ENCODE measurements at places on chromosomes 5 and 9. TPM values are rescaled to one million over a fixed set of nuclear protein-coding genes. Genes with fewer than 3 reads are reported as not detected.

GRCh38 chr9:131887680-131888079 lies 147.8 kb upstream of the RAPGEF1 start:
- no peak for DNase-seq
- no peak overlapping the region for H3K4me3 ChIP-seq
- no peaks in the 10 kb centered on the region for H3K27me3 ChIP-seq

GRCh38 chr5:56951946-56952691 lies at the start of gene MIER3:
Gene MIER3 (minus strand): TSS chr5:56952123. CDS start chr5:56952102, 21 bp downstream.
- peaks cover 8% of the 10 kb centered on the region for H3K27me3 ChIP-seq
- peak within 1 kb of the TSS; percentile 57 for H3K4me3 ChIP-seq
- H3K36me3 ChIP-seq, result peaks cover 2% of the 10 kb centered on the region
- peaks cover 2% of the 10 kb centered on the region for H3K4me1 ChIP-seq

DNA sequence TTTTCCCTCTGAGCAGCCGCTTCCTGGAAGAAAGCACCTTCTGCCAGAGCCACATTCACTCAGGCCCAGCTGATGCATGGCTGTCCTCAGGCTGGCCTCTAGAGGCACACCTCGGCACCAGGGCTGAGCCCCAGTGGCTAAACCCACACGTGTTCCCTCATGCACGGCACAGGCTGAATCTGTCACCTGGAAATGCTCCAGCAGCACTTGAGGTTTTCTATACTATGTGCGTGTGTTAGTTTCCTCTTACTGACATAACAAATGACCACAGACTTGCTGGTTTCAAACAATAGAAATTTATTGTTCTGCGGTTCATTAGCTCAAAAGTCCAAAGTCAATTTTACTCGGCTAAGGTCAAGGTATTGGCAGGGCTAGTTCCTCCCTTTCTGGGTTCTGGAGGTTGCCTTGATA lies 141.4 kb downstream of the LRRC70 start:
- no peaks in the 10 kb centered on the region for H3K36me3 ChIP-seq
- H3K27ac ChIP-seq, result no peak overlapping the region
- no peaks in the 10 kb centered on the region for H3K27me3 ChIP-seq
- H3K4me3 ChIP-seq, result no peak overlapping the region
- DNase-seq, result peak; percentile 21

DNA sequence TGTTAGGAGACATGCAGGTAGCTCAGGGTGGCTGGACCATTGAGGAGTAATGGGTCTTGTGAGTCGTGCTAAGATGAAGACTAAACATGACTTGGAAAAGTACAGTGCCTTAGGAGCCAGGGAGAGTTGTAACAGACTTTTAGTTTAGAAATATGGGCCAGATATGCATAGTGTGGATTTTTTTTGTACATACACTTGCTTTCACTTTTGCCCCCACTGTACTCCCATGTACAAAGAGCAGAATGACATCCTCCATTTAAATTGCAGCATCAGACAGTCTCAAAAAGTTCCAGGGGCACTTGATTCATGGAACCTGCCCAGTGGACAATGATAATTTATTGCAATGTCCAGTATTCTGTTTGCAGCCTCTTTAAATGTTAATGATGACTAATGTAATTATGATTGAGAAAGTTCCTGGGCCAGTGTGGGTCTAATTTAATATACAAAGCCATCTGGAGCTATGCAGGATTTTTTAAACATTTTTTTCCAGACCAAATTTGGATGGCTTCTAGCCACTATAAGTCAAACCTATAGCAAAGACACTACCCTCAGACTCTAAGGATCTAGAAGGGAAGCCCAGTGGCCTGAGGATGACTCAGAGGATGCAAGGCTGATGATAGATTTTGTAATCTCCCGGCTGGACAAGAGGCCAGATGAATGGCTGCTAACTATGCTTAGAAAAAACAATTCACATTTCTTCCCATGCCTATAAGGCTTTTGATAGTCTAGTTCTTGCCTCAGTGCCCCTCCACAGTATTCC lies 80.1 kb downstream of the TRPC7 start:
- no peaks in the 10 kb centered on the region for H3K36me3 ChIP-seq
- no peaks in the 10 kb centered on the region for H3K27me3 ChIP-seq
- H3K27ac ChIP-seq, result no peak overlapping the region
- peak; percentile 4 for DNase-seq
- no peaks in the 10 kb centered on the region for H3K4me1 ChIP-seq

DNA sequence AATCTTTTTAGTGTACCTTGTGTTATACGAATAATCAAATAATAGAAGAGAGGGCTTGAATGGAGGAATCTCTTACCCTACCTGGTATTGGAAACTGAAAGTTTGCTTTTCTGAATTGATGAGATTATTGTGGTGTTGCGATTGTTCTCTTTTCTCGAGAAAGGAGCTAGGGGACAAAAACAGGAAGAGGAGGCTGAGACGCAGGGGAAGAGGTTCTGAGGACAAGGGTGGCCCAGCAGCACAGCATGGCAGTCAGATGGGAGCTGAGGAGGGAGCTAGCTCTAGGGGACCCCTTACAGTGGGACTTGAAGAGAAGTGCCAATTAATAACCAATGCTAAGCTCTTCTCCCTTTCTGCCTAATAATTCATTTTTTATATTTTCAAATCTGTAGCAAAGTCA lies 183.3 kb upstream of the DMAC1 start:
- no peak overlapping the region for H3K27ac ChIP-seq
- H3K4me1 ChIP-seq, result no peaks in the 10 kb centered on the region
- DNase-seq, result no peak
- H3K36me3 ChIP-seq, result no peaks in the 10 kb centered on the region

GRCh38 chr9:120931231-120932085 lies 4.9 kb upstream of the TRAF1 start:
- H3K27ac ChIP-seq, result peak overlapping the region; percentile 83
- no peak overlapping the region for H3K4me3 ChIP-seq
- DNase-seq, result peak; percentile 75
- no peaks in the 10 kb centered on the region for H3K36me3 ChIP-seq
- peaks cover 31% of the 10 kb centered on the region for H3K4me1 ChIP-seq

DNA sequence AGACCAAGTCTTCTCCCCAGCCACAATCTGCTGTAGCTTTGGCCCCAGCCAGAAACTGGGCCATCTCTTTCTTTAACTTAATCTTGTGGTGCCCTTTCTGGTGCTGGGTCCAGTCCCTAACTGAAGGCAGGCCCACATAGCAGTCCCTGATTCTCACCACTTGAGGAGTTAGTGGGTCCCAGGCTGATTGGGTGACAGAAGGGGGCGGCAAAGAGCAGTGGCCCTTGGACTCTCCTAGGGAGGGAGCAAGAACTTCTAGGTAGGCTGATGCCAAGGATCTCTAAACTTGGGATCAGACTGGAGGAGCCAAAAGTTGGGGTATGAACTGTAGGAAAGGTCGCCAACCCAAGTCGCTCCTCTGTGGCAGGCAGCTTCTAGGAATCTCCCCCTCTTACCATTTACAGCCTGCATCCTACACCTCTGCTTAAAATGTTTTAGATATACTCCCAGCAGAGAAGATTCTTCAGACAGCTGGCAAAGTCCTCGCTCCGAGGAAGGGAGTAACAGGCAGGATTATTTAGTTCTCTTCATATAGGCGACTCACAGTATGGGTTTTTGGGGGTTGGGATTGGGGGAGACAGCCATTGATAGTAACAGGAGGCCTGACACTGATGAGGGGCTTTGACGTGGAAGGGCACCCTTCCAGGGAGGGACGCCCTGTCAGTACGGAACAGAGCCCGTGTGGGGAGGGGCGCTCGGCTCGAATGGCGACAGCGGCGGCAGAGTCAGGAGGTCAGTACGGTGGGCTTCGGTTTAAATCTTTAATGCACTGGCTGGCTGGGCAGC lies 2.0 kb upstream of the CCL27 start:
- peak; percentile 69 for DNase-seq
- H3K27me3 ChIP-seq, result no peaks in the 10 kb centered on the region
- no peaks in the 10 kb centered on the region for H3K4me1 ChIP-seq
- peak overlapping the region; percentile 56 for H3K4me3 ChIP-seq

DNA sequence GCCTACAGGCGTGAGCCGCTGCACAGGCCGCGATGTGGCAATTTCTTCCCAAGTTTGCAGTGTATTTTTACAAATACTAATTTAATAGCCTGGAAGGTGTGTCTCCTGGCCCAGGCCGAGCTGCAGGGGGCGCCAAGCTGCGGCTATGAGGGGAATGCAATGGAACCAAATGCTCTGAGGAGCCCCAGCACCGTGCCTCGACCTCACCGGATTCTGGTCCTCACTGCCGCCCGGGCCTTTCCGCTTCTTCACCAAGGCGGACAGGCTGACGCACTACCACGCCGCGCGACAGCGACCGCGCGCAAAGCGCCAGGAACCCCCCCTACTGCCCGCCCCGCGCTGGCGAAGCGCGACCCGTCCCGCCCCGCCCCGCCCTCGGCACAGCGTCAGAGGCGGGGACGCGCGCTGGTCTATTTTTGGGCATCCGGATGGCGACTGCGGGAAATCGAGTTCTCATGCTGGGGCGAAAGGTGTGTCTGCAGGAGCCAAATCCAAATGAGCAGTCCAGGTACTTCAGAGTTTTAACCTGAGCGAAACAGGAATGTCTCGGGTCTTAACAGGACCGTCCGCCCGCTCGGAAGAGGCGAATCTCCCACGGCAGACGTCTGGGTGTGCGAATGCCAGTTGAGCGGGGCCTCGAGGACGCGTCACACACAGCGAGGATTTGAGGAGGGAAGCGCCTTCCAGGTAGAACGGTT lies 31.7 kb upstream of the PRXL2C start:
- H3K27ac ChIP-seq, result no peak overlapping the region
- no peaks in the 10 kb centered on the region for H3K36me3 ChIP-seq
- H3K4me1 ChIP-seq, result no peaks in the 10 kb centered on the region

GRCh38 chr9:34659592-34660253 lies 2.7 kb downstream of the CCL27 start:
- H3K27me3 ChIP-seq, result no peaks in the 10 kb centered on the region
- H3K36me3 ChIP-seq, result peaks cover 4% of the 10 kb centered on the region
- no peak overlapping the region for H3K27ac ChIP-seq
- peak; percentile 55 for DNase-seq
- H3K4me3 ChIP-seq, result no peak overlapping the region

DNA sequence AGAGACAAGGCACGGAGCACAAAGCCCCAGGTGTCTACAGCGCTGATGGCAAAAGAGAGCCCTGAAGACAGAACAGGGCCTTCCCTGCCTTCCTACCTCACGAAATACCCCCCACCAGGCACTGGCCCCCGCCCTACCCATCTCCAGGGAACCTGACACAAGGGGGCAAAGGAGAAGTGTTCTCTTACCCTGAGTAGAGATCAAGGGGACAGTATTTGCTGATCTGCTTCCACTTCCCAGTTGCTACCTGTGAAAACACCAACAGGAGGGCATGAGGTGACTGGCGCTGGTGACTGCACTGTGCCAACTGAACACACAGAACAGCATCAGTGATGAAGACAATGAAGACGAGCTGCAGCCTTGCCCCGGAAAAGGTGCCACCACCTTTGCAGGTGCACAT lies 27.4 kb downstream of the IPPK start:
- no peak overlapping the region for H3K4me3 ChIP-seq
- H3K27ac ChIP-seq, result no peak overlapping the region
- H3K4me1 ChIP-seq, result no peaks in the 10 kb centered on the region
- no peak for DNase-seq
- H3K36me3 ChIP-seq, result peaks cover 50% of the 10 kb centered on the region

DNA sequence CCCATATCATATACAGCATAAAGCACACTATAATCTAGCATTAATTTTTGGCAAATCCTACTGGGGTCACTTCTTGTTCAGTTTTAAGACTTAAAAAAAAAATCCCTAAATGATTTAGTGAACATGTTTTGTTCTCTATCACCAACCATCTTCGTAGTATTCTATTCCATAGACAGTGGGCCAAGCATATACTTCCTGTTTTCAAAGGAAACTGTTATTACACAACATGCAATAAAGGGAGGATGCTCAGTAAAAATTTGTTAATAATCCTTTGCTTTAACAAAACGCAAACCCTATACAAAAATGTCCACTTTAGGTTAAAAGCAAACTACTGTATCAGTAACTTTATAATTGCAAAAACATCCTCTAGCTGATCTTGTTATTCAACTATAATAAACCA lies 13.0 kb downstream of the CCNH start:
- peaks cover 3% of the 10 kb centered on the region for H3K4me1 ChIP-seq
- H3K27ac ChIP-seq, result no peak overlapping the region
- H3K36me3 ChIP-seq, result peaks cover 24% of the 10 kb centered on the region
- no peak for DNase-seq

- no peak overlapping the region for H3K27ac ChIP-seq
- H3K27me3 ChIP-seq, result no peaks in the 10 kb centered on the region
- H3K4me3 ChIP-seq, result no peak overlapping the region
- DNase-seq, result no peak
- no peaks in the 10 kb centered on the region for H3K4me1 ChIP-seq
These were observed 71.6 kb downstream of the CFAP90 start for GRCh38 chr5:7779019-7780005.

GRCh38 chr5:12335938-12336337 lies 431.7 kb upstream of the CTNND2 start:
- H3K4me3 ChIP-seq, result no peak overlapping the region
- no peaks in the 10 kb centered on the region for H3K36me3 ChIP-seq
- H3K4me1 ChIP-seq, result no peaks in the 10 kb centered on the region
- DNase-seq, result no peak
- no peaks in the 10 kb centered on the region for H3K27me3 ChIP-seq
- H3K27ac ChIP-seq, result no peak overlapping the region

DNA sequence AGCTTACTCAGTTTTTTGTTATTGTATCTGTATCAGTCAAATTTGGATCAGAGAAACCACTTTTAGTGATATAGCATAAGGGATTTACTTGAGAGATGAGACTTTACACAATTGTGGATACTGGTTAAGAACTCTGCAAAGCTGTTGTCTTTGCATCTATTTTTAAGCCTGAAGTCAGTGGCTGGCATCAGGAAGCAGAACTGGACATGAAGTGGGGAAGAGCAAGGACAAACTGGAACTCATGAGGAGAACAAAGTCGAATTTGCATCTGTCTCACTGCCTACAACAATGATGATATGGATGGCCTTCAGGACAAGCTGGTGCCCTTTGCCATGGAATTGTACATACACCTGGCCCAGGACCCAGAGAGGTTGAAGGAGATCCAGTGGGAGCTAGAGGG lies 15.8 kb upstream of the MYORG start:
- H3K36me3 ChIP-seq, result peaks cover 6% of the 10 kb centered on the region
- no peak overlapping the region for H3K27ac ChIP-seq

DNA sequence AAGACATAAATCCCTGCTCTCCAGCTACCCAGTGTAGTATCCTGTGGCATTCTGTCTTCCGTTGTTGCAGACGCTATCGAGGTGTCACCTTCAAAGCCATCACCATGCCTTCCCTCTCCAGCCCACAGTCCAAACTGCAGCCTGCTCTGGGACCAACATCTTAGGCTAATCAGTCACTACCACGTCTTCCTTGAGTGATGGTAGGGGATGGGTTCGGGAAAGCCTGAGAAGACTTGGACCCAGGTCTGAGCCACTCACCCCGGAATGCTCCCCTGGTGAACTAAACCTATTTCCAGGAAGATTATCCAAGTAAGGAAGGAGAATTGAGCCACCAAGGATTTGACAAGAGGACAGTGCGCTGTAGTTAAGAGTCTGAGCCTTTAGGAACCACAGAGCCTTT lies 52.9 kb upstream of the IRX1 start:
- H3K4me3 ChIP-seq, result no peak overlapping the region
- H3K36me3 ChIP-seq, result no peaks in the 10 kb centered on the region
- no peak for DNase-seq

- H3K4me1 ChIP-seq, result no peaks in the 10 kb centered on the region
- no peaks in the 10 kb centered on the region for H3K36me3 ChIP-seq
- H3K4me3 ChIP-seq, result no peak overlapping the region
- H3K27me3 ChIP-seq, result peaks cover 6% of the 10 kb centered on the region
- no peak for DNase-seq
These were observed 32.3 kb upstream of the NIPBL start for GRCh38 chr5:36844305-36844704.

Gene MAMDC4
- 5.0 TPM for polyA plus RNA-seq

Gene TAF11L9
- polyA plus RNA-seq, result not detected

Gene PDE8B
- not detected for polyA plus RNA-seq

Gene CCDC152
- polyA plus RNA-seq, result 0.57 TPM

Gene CPLANE1
- 4.4 TPM for polyA plus RNA-seq

Gene ZCCHC9
- polyA plus RNA-seq, result 20.4 TPM

Gene CLK4
- polyA plus RNA-seq, result 11.9 TPM
